ENCODE measurements at places on chromosomes 2 and 18. TPM values are rescaled to one million over a fixed set of nuclear protein-coding genes. Genes with fewer than 3 reads are reported as not detected.

DNA sequence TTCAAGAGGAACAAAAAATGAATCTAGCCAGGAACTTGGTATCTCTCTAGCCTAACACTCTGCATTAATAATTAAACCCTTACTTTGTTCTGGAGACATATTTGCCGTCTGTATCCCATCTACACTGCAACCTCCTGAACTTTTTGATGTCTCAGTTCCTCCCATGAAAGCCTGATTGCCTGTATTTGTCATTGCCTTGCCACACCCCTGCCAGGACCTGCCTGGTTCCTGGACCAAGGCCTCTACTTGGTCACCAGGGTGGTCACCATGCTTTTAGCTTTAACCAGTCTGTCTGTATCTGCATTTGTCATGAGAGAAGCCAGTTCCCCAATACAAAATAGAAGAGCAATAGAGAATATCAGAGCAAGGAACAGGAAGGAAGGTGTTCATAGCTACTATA is 58.8 kb upstream of the NOL4 start:
- no peak for DNase-seq

- DNase-seq = no peak
Observed at GRCh38 chr18:39299152-39299551, 1733.6 kb upstream of the CELF4 start.

GRCh38 chr18:45652303-45653080 is 37.2 kb downstream of the SLC14A2 start:
- no peak for DNase-seq

The TEX44 gene
- total RNA-seq = not detected

The SNRPD1 gene
- 36.9 TPM for total RNA-seq

Data from left cardiac atrium (tissue), 4 donors.